ENCODE measurements at places on chromosomes 6 and 20.

DNA sequence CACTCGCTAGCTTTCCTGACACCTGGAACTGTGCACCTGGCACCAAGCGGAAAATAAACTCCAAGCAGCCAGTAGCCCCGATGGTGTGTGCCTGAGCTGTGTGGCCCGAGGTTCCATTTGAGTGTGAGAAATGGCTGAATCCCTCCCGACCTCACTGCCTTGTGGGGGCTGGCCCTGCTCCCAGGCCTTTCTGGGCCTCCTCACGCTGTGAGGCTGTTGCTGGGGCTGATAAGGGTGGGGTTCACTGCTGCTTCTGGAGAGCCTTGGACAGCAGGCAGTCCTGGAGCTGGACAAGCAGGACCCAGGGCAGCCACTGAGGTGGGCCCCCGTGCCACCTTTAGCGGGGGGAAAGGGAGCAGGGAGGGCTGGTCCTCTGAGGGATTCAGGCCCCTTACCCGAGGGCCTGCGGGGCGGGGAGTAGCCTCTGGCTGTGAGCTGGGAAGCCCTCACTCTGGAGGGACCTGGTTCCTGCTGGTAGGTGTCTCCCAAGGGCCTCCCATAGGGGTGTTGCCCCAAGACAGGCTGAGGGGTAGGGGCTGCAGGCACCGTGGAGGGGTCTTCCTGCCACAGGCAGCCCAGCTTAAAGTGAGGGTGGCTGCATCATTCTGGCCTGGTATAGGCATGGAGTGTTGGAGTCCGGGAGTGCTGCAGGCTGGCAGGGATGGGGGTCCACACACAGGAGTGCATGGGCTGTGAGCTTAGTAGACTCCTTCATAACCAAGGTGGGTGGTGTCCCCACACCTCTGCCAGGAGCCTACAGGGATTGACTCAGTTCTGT is 1.7 kb downstream of the PPDPF start:
- no peak for DNase-seq

DNA sequence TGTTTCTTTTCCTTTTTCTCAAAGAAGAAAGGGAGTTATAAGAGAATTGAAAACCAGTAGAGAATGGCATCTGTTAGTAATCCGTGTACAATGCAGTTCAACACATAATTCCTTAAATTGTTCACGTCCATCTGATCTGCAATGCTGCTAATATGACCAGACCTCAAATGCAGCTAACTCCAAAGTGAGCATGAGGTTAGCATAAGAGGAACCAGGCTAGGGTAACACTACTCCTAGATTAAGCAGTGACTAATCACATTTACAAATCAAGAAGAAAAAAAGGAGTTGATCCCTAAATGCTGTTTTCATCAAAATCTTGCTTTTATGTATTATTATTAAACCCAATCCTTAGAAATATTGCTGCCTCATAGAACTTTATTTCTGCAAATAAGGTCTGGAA is 432.7 kb upstream of the ARID1B start:
- DNase-seq, result no peak

GRCh38 chr6:15474196-15474595 is 188.6 kb downstream of the DTNBP1 start:
- DNase-seq, result no peak

GRCh38 chr20:41738604-41739206 is 120.5 kb upstream of the CHD6 start:
- no peak for DNase-seq

- DNase-seq, result no peak
These were observed 285.3 kb downstream of the CDC5L start for GRCh38 chr6:44672841-44673240.
